ENCODE measurements at places on chromosomes 7 and 10. TPM values are rescaled to one million over a fixed set of nuclear protein-coding genes. Genes with fewer than 3 reads are reported as not detected.

The TACC2 gene
- total RNA-seq = 385 TPM

The PRPS1L1 gene
- total RNA-seq = not detected

The OR13A1 gene
- not detected for total RNA-seq

The CDHR1 gene
- total RNA-seq = 0.56 TPM

The PRLHR gene
- not detected for total RNA-seq

DNA sequence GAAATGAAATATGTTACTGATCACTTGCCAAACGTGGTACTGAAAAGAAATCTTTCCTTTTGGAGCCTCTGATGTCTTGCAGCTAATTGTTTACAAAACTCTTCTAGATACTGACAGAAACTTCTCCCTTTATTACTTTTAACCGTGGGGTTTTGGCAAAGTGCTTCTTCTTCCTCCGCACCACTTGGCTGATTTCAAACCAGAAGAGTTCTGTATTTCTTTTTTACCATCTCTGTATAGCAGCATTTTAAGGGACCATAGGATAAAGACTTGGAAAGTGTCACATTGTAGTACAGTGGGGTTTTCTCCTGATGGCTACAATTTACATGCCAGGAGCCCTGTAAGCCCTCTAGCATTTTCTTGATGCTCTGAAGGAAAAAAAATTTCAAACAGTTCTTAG lies 21.9 kb upstream of the CREB5 start:
- no peak for DNase-seq

GRCh38 chr7:23135755-23136154 lies 30.2 kb downstream of the KLHL7 start:
- DNase-seq = no peak

DNA sequence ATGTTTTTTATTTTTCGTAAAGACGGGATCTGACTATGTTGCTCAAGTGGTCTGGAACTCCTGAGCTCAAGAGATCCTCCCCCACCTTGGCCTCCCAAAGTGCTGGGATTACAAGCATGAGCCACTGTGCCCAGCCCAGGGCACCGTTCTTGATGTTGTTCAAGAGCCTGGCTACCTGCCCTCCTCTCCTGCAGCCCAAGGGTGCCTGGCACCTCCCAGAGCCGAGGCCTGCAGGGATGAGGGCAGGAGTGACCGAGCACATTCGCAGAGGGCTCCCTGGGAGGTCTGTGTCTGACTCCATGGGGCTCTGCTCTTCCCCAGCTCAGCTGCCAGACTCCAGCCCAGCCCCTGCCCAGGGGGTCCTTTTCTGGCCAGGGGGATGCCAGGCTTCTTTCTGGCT lies 15.4 kb downstream of the SH2B2 start:
- DNase-seq = no peak

DNA sequence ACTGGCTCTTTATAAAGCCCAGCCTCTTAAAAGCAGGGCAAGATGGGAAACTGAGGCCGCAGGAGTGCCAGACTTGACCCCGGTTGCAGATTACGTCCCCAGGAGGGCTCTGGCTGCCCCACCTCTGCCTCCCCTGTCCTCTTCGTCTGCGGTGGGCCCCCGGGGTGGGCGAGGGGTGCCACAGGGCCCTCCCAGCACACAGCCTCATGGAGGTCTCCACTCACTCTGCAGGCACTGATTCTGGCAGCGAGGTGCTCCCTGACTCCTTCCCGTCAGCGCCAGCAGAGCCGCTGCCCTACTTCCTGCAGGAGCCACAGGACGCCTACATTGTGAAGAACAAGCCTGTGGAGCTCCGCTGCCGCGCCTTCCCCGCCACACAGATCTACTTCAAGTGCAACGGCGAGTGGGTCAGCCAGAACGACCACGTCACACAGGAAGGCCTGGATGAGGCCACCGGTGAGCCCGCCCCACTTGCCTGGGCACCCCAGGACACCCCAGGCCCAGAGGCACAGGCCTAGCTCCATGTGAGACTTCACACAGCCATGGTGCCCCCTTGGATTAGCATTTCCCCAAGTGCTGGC lies 39.4 kb upstream of the SLC29A3 start:
- no peak for DNase-seq

- no peak for DNase-seq
Measured at GRCh38 chr7:29613100-29613499, 49.5 kb downstream of the PRR15 start.

DNA sequence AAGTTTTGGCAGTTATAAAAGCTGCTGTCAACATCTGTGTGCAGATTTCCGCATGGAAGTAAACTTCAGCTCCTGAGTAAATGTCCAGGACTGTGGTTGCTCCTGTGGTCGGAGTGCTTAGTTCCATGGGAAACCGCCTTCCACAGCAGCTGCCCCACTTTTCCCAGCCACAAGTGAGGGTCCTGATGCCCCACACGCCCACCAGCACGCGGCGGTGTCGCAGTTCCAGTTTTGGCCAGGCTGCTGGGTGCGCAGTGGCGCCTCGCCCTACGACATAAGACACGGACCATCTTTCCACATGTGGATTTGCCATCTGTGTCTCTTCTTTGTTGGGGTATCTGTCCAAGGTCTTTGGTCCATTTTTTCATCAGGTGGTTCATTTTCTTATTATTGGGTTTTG lies 167.1 kb downstream of the DIP2C start:
- no peak for DNase-seq

DNA sequence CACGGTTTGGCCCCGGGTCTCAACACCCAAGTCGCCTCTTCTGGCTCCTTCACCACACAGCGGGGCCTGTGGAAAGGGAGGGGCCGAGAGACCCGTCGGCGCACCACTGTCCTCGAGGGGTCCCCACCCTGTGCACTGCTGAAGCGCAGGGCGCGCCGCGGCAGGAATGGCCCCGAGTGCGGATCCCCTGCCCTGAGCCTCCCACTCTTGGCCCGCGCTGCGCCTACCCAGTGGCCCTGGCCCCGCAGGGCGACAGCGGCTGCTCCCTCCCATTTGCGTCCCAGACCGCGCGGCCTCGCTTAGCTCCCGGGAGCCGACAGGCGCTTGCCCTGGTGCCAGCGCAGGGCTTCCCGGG lies 2.1 kb upstream of the SFMBT2 start:
- DNase-seq = peak; percentile 26

DNA sequence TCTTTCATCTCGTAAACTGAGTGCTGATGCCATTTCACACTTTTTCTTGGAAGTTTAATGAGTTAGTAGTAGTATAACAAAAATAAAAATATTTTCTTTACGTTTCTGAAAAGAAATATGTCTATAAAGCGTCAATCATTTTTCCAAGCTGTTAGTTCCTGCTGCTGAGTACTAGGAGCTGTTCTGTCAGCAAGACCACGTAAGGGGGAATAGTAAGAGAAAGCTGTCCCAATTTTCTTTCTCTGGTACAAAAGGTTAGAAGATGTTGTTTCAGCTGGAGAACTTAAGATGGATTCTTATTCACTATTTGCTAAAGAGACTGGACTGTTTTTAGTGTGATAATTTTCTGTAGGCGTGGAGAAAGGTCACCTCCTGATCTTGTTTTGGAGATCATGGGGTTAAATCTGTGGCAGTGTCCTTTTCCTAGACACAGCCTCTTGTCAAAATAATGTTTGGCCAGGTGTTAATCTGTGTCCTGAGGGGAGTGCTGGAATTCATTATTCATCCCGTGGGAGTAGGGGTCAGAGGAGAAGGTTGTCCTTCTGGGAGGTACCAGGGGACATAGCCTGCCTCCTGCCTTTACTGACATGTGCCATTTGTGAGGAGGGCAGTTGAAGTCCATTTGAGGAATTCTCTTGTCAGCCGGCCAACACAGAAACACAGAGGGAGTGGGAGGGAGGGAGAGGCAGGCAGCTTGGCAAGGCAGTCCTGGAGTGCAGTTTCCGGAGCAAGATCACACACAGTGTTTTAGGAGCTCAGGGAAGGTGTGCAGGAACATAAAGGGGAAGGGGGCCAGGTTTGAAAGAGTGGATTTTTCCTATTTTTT lies 368.7 kb downstream of the AUTS2 start:
- peak; percentile 47 for DNase-seq

DNA sequence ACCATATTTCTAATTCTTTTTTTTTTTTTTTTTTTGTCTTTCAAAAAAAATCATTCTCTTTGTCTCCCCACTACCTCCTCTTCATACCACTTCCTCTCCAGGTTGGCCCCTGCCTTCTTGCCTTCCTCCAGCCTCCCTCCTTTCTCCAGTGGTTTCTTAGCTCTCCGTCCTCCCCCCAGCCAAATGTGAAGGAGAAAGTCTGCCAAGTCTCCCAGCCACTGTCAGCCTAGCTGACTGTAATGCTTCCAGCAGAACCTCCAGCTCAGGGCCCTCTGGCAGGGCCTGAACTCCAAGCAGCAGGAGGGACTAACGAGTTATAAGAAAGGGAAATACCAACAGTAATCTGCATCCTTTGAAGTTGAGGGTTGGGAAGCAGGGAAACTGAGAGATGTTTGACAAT lies 35.5 kb upstream of the BICC1 start:
- DNase-seq = peak; percentile 26

DNA sequence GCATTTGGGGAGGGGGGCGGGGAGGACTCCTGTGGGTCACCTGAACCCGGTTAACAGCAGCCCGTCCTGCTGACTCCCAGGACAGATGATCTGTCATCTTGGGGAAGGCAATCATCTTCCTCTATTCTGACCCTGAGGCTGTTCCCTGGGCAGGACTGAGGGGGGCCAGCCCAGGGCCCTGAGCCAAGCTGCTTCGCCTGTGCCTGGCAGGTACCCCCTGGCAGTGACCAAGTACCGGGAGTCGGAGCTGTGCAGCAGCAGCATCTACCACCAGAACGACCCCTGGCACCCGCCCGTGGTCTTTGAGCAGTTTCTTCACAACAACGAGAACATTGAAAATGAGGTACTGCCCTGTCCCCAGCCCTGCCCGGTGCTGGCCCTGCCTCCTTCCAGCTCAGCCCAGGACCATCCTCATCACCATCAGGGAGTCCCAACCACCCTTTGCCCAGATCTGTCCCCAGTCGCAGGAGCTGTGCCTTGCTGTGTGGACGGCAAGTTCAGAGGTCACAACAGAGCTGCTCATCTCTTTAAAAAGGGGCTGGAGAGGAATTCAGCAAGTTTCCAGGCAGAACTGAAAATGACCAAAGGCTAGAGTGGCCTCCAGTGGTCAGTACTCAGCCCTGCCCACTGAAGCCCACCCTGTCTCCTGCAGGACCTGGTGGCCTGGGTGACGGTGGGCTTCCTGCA lies 8.1 kb downstream of the AOC1 start:
- no peak for DNase-seq

DNA sequence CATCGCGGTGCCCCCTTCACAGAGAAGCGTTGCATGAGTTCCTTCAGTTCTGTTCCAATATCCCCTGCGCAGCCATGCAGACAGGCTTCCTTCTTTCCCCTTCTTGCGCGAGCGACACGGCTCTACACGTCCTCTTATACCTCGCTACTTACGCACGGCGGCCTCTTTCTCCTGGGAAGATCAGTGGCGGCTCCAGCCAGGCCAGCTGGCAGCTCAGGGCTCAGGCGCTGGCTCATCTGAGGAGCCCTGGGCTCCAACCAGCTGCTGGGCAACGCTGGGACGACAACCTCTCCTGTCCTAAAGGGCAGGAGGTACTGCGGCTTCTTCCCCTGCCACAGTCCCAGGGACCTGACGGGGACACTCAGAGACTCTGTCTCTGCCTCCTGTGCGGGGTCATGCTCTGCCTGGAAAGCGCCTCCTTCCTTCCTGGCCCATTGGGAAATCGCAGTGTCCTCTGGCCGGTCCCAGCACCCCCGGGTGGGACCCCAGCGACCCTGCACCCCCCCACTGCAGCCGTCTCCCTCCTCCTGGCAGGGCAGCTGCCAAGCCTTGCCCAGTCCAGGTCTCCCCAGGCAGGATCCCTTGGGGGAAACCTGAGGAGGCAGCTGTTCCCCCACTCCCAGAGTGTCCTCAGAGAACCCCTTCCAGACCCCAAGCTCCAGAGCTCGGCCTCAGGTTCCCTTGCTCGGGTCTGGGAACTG lies 5.0 kb upstream of the FAM20C start:
- no peak for DNase-seq

DNA sequence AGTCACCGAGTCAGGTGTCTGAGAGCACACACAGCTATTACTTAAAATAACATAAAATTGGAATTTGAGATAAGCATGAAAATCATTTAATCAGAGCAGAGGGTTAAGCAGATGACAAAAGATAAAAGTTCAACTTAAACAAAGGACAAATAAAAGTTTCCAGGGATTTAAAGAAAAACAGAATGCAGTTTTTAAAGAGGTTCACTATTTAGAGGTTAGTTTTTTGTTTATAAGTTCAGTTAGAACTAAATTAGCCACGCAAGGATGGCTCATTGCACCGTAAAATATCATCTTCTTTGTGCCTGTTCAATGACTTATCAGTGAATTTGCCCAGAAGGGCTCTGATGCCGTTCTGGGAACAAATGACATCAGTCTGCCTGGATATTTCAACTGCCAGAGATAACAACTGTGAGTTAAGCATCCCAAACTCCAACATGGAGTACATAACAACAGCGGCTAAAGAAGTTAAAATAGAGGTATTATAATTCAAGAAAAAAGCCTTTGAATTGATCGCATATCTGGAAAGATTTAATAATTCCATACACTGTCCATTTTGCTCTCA lies 107.8 kb downstream of the ANK3 start:
- DNase-seq = no peak

GRCh38 chr7:54690050-54690443 lies 69.0 kb downstream of the SEC61G start:
- DNase-seq = no peak

- no peak for DNase-seq
Measured at GRCh38 chr7:110531186-110531585, 559.7 kb upstream of the LRRN3 start.

GRCh38 chr7:20284003-20284770 lies 46.5 kb upstream of the ITGB8 start:
- DNase-seq = no peak

GRCh38 chr7:94067047-94067446 lies 62.9 kb upstream of the BET1 start:
- no peak for DNase-seq

DNA sequence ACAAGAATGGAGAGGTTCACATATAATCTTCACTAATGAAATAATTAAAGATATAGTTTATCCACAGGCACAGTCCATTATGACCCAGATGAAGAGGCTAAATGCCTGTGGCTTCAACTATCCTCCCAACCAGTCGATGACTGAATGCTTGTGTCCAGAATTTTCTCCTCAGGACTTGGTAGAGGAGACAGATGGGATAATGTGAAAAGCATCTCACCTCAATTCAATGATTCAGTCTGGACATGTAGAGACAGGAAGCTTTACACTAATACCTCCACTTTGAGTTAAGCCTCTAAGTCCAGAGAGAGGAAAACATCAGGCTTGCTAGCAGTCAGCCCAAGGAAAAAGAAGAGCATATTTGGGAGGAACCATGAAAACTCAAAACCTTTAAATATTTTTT lies 59.1 kb upstream of the COL1A2 start:
- DNase-seq = no peak

- DNase-seq = no peak
Measured at GRCh38 chr7:36944838-36945237, 220.5 kb upstream of the AOAH start.

- DNase-seq = no peak
Measured at GRCh38 chr7:134451656-134452055, 7.2 kb downstream of the AKR1B1 start.

Data from heart right ventricle (tissue), 16 donors.